Bronchial epithelial cell (primary cell): ENCODE measurements at places on chromosomes 2 and 18.
A peak's percentile ranks its signal among the peaks of the same experiment; 100 is the strongest.

GRCh38 chr2:120927265-120927628 lies 191.6 kb downstream of the GLI2 start:
- no peak for DNase-seq

GRCh38 chr2:70454936-70455544 lies 98.6 kb downstream of the TGFA start:
- DNase-seq: no peak

- no peak for DNase-seq
Observed at GRCh38 chr2:167420211-167420610, 531.9 kb downstream of the XIRP2 start.

GRCh38 chr2:46913471-46914381 lies 1.9 kb downstream of the MCFD2 start:
- peak; percentile 84 for DNase-seq

GRCh38 chr18:6022845-6023244 lies 127.5 kb upstream of the TMEM200C start:
- DNase-seq: no peak

DNA sequence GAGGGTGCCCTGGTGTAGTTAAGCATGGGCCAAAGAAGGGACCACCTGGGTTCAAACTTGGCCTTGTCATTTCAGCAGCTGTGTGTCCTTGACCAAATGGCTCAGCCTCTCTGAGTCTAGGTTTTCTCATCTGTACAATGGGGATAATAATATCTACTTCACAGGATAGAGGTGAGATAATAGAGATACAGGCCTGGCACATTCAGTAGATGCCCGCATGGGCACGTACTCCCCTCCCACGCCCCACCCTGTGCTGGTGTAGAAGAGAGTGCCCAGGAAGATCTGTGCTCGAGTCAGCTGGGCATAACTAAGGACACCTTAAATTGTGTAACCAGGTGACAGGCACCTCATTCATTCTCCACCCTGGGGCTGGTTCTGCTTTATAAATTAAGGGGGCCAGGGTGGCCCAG lies 8.4 kb upstream of the TMEM185B start:
- no peak for DNase-seq

GRCh38 chr2:156321243-156321904 lies 11.1 kb downstream of the NR4A2 start:
- DNase-seq: no peak

DNA sequence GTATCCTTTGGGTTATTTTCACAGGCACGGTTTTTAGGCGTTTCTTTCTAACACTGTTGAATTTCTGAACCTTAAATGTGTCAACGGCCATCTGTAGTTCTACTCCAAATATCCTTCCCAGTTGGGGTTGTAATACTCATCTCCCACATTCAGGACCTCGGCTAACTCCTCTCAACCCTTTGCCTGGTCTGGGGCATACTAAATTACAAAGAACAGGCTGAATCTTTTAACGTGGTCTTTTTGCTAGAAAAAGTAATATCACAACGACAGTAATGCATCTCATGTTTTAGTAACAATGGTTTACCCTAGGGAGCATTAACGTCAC lies 2.1 kb downstream of the RPRM start:
- no peak for DNase-seq

GRCh38 chr2:226758921-226759640 lies 40.5 kb downstream of the IRS1 start:
- DNase-seq: peak; percentile 54

DNA sequence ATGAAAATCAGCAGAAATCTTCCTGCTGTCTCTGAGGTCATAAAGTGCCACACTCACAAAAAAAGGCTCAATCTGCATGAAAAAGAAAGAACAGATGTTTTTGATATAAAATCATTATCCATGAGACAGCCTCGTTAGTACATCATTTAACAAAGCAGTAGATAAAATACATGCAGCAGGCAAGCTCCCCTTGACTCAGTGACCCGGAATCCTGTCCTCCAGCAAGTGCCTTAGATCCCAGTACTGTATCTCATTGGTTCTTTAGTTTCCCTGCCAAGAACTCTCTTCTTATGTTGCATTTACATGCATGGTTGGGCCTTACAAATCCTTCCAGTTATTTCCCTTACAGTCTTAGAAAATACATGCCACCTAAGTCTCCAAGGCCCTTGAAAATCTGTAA lies 148.9 kb upstream of the CCDC195 start:
- no peak for DNase-seq

- no peak for DNase-seq
Observed at GRCh38 chr18:45156946-45157345, 458.3 kb upstream of the SLC14A2 start.

DNA sequence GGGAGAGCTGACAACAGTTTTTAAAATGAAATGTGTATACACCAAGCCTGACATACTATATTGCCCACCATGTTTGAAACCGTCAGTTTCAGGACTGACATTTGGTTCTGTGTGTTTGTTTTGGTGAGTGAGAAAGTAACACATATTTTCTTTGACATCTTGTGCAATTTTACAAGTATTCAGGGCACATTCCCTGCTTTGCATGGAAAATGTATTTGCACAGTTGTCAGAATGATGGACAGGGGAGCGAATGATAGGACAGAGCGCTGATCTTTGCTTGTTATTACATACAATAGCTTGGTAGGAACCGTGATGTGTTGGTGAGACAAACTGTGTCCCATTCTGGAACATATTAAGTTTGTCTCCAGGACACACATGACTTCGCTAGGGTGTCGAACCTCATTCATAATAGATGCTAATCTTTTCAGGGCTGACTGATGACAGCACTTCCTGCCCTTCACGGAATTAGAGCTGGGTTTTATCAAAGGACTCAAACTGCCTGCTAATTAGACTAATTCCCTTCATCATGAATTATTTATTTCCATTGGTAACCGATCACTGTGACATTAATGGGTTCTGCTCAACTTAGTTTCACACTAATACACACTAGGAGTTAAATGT lies 158.5 kb downstream of the CDCA7 start:
- no peak for DNase-seq

DNA sequence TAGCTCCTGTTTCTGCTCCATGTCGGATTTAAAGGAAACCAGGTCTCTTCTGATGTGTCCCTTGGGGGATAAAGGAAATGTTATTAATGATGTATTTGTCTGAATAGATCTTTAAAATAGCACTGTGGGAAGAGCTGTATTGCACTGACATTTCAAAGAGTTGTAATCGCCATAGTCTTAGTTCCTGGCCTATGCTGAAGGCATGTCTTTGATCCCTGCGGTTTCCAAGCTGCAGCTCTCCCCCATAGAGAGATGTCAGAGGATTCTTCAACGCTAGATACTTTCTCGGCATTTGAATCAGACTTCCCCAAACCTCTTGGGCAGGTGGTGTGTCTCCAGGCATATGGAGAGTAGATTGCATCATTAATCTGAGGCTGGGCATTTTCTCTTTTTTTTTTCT lies 40.4 kb downstream of the NAT8 start:
- DNase-seq: no peak

GRCh38 chr2:238966072-238966937 lies 118.4 kb downstream of the TWIST2 start:
- no peak for DNase-seq

DNA sequence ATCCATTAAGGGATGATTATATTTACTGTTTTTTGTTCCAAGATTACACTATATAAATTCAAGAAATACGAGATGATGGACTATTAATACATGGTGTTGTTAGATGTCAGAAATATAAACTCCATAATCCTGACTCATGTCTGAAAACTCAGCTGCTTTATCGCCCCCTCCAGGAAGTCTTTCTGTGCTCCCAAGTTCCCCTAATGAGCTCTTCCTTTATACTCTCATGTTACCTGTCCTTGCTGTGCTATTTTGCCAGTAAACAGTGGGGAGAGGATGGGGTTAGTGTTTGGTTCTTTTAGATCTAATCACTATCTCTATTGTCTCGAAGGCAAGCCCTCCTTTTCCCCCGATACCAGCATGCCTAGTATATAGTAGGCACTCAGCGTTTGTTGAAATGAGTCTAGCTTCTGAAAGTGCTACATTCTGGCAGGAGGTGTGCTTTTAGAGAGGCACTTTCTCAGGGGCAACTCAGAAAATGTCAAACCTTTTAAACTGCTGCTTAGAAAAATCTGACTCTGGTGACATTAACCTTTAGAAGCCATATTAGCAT lies 21.4 kb upstream of the BARD1 start:
- peak; percentile 59 for DNase-seq

GRCh38 chr2:233270366-233270765 lies 18.9 kb downstream of the ATG16L1 start:
- DNase-seq: no peak

GRCh38 chr2:147855977-147856376 lies 11.1 kb downstream of the ACVR2A start:
- no peak for DNase-seq

- DNase-seq: no peak
Observed at GRCh38 chr18:63488160-63488559, 11.4 kb downstream of the SERPINB5 start.

- no peak for DNase-seq
Observed at GRCh38 chr2:132414081-132414480, 2.5 kb upstream of the GPR39 start.

DNA sequence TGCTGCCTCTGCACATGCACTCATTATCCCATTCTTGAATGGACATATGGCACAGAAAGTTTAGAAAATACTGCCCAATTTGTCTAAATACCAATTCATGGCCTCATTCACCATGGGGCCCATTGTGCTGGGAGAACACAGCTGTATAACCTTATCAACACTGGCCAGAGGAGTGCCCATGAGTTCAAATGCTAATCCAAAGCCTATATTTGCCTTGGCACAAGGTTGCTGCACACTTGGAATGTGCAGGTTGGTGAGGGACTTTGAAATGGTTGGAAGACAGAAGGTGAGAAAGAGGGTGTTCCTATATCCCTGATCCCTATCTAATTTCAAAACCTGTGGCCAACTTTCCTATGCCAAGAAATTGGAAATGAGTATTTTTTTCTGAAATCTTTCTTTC lies 693.9 kb upstream of the ID2 start:
- no peak for DNase-seq

DNA sequence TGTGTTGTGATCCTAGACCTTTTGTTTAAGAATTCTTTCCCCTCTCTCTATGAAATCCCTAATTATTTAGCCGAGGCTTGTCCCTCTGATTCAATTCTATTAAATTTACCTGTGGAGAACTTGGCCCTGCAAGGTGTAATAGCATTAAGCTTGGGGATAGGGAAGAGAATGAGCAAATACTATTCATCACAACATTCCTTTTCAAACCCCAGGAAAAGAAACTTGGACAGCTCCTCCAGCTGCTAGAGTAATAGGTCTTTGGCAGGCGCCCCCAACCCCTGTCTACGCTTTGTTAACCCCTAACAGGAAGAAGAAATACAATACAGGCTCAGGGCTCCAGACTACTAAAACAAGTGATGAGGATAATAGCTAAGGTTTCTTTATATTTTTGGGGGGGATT lies 957.0 kb downstream of the CPS1 start:
- DNase-seq: no peak

- no peak for DNase-seq
Observed at GRCh38 chr2:28624793-28625701, 126.6 kb upstream of the PPP1CB start.

GRCh38 chr2:180240774-180241173 lies 233.7 kb upstream of the CWC22 start:
- DNase-seq: peak; percentile 42

DNA sequence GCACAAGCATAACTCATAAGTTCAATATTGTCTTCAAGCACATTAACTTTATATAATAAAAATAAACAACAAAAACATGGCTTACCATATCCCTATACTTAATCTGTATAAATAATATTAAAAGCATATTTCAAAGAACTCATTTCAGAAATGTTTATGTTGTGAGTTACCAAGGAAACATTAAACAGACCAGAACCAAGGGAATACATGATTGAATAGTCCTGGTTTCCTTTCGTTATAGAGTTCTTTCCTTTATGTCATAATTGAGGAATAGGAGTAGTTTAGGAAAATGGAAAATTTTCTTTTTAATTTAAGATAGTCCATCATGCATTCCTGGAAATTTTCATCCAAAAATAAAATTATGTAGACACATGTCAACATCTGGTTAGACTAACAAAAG lies 343.0 kb downstream of the ERBB4 start:
- DNase-seq: no peak

- DNase-seq: no peak
Observed at GRCh38 chr18:40326985-40327384, 1628.0 kb upstream of the PIK3C3 start.

DNA sequence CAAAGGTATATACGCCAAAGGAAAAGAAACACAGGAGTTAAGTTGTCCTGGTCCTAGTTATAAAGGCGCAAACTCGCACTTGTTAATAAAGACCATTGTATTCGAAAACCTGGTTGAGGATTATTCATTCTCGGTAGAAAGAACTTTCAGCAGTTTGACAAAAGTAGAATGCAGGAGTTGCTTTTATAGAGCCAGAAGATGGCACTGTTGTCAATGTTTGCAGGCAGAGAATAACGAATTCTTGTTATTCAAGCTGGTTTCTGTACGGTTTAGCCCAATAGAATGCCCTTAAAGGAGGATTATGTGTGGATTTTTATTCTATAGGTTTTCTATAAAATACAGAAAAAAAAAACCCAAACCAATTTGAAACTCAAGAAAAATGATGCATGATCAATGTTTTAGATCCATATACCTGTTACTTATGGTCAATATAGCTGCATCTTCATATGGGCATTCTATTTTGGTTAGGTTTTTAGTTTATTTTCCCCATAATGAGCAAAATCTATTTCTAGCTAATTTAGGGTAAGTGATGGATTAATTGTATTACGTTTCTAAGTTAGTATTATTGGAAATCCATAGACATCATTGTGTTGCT lies 510.3 kb downstream of the PLCL1 start:
- peak; percentile 48 for DNase-seq

GRCh38 chr2:7999683-8000476 lies 682.0 kb upstream of the ID2 start:
- peak; percentile 31 for DNase-seq

DNA sequence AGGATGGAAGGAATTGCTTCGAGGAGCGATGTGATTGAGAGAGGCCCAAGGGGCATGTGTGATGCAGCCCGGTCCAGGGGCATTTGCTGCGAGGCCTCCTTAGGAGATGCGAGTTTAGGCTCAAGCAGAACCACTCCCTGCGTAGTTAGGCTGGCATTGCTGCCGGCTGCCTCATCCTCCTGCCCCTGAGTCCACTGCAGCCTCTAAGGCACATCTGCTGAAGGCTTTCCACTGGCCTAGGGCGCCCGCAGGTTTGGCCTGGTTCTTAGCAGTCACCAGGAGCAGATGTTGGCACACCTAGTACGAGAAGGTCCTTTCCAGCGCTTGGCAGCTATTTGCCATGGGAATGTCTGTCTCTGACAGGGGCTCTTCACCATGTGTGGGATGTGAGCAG lies 20.7 kb downstream of the INPP5D start:
- DNase-seq: no peak
